Activated CD4-positive, alpha-beta T cell treated with anti-CD3 and anti-CD28 coated beads, Interleukin-2, amount 50 U/mL, for 24 hours (primary cell): ENCODE measurements at places on chromosomes 13 and 19.
A peak's percentile ranks its signal among the peaks of the same experiment; 100 is the strongest.

GRCh38 chr19:11445141-11445540 is 9.7 kb downstream of the PRKCSH start:
- no peak for DNase-seq

- no peak for DNase-seq
These were observed at the start of gene MEIS3 for GRCh38 chr19:47419030-47419783. MEIS3 (minus strand) TSS chr19:47419527; CDS start chr19:47419081, 446 bp downstream.

DNA sequence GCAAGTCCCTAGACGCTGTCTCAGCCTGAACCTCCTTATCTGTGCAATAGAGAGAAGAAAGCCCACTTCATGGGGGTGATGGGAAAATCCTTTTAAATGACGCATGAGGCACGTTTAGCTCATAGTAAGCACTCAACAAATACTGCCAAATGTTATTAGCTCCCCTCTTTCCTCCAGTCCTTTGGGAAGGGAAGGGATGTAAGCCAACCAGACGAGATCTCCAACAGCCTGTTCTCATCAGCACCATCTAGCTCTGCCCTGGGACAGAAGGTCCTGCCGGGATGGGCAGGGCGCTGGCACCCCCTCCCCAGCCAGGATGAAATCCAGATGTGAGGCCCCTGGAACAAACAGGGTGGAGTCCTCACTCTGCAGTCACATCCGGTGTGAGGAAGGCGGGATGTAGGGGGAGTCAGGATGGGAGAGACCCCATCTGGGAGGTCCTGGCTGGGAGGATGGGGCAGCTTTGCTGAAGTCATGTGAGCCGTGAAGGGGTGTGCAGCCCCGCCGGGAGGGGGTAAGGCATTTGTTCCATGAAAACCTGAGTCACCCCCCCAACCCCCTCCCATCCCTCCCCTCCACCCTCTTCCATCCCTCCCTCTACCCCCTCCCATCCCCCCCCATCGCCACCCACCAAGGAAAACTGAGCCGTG is 4.6 kb downstream of the S1PR2 start:
- no peak for DNase-seq

DNA sequence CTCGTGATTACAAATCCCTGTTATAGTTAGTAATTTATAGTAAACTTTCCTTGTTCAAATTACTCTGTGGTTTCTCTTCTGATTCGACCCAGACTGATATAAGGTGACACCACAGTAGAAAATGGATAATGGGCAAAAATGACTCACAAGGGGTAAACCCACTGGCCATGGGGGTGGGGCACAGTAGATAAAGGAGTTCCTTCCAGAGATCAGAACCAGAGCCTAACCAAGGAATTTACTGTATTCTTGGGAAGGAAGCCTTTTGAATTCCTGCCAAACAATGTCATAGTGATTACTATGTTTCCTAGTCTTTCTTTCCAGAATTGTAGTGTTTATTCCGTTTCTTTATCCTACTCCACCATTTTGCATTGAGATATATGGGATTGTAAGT is 21.9 kb downstream of the MIR17HG start:
- no peak for DNase-seq

- DNase-seq: no peak
These were observed 202.3 kb upstream of the RXFP2 start for GRCh38 chr13:31537052-31537451.

- DNase-seq: no peak
These were observed 1.0 kb upstream of the CREB3L3 start for GRCh38 chr19:4152241-4152998.

- no peak for DNase-seq
These were observed 26.7 kb downstream of the MAB21L1 start for GRCh38 chr13:35449821-35450220.

GRCh38 chr19:30425885-30426838 is 54.0 kb downstream of the ZNF536 start:
- no peak for DNase-seq

DNA sequence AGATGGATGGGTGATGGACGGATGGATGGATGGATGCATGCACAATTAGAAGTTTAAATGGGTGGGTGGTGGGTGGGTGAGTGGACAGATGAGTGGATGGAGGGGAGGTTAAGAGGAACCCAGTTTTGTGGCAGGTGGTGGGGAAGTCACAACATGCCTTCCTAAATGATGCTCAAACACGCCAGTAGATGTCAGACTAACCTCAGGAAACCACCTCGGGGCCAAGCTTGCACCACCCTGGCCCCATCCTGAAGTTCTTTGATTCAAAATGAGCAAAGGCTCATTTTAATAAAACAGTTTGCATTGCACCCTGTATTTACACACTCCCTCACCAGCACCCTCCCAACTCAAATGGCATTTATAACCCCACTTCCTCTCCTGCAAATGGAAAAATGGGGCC is 91.4 kb upstream of the CACNA1A start:
- no peak for DNase-seq

DNA sequence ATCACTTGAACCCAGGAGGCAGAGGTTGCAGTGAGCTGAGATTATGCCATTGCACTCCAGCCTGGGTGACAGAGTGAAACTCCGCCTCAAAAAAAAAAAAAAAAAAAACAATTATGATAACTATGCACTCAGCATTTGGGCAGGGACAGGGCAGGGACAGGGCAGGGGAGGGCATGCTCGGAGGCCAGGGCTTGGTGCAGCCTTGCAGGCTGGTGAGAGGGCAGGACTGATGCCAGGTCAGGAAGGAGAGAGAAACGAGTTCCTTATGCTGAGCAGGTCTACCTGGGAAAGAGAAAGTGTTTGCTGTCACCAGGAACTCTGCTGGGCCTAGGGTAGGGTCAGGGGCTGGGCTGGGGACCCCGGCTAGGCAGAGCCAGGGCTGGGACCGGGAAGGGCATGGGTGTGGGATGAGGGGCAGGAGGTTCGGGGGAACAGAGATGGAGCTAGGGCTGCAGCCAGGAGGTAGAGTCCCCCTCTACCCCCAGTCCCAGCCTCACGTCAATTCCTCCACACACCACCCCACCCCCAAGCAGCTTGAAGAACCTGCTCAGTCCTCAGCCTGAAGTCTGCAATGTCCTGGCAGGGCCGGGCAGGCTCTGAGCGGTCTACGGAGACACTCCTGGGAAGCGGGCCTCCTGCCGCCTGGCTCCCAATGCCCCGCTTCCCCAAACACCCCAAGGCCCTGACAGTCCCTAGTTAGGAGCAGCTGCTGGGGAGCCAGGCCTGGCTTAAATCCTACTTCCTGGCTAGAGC is 2.8 kb downstream of the FXYD3 start:
- no peak for DNase-seq

DNA sequence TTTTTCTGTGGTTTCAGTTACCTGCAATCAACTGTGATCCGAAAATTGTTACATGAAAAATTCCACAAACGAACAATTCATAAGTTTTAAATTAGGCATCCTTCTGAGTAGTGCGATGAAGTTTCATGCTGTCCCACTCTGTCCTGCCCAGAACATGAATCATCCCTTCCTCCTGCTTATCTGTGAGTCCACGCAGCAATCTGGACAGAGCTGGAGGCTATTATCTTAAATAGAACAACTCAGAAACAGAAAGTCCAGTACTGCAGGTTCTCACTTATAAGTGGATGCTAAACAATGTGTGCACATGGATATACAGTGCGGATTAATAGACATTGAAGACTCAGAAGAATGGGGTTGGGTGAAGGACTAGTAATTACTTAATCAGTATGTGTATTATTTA is 583.7 kb upstream of the SPRY2 start:
- no peak for DNase-seq

DNA sequence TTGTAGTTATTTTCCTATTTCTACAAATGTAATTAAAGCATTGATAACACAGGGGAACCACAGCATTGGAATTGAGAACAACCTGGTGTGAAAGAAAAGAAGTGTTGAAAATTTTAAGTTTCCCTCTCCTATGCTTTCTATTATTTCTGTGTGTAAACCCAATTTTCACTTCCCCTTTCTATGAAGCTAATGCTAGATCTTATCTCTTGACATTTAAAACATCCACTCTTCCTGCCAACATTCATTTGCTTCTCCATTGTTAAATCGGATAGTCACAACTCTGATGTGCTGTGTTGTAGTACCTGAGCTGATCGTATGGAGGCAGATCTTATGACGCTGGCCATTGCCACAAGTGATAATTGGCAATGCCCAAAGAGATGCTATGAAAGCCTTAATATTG is 203.0 kb downstream of the ITGBL1 start:
- DNase-seq: no peak

DNA sequence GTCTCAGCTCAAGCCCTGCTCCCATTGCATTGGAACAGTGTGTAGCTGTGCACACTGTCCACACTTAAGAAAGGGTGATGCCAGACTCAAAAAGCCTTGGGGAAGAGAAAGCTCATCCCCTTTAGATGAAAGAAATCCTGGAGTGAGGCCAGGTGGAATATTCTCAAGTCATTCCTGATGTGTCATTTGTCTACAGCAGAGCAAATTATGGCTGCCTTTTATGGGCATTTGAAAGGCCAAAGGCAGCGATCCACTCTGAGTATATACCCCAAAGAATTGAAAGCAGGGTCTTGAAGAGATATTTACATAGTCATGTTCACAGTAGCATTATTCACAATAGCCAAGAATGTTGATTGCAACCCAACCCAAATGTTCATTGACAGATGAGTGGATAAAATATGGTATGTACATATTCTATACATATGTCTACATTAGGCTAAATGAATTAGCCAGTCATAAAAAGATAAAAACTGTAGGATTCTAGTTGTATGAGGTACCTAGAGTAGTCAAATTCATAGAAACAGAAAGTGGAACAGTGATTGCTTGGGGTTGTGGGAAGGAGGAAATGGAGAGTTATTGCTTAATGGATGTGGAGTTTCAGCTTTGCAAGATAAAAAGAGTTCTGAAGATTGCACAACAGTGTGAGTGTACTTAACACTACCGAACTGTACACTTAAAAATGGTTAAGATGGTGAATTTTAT is 214.9 kb downstream of the KCNRG start:
- DNase-seq: no peak

GRCh38 chr19:21463449-21464105 is 41.8 kb upstream of the ZNF429 start:
- peak; percentile 37 for DNase-seq

DNA sequence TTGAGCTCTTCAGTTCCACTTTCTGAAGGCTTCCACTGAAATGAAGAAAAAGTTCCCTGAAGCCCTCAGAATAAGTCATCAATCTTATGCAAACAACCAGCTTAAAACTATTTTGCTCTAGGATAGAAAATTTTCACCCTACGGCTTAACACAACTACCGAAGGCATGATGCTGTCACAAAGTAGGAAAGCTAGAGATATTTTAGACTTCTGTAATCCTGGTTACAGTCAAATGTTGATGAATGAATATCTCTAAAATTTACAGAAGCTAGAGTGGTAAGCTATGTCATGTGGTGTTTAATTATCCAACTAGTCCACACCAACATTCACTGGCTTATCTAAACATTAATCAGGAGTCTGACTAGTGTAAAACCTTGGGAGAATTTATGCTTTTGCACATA is 197.9 kb downstream of the SUCLA2 start:
- DNase-seq: no peak

DNA sequence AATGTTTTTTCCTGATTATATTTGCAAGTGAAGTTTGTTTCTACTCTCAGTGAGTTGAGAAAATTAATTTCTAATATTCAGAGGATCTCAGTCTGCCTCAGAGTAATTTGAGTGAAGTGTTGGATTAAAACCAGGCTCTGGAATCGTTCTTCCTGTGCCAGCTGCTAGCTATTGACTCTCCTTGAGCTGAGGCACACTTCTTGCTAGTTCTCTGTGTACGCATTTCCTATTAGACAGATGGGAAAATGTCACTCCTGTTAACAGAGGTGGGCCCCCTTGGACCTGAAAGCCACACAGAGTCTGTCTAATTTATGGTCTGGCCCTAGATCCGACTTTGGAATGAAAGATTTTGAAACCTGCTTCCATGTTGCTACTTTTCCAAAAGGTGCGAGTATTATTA is 107.6 kb upstream of the RNF113B start:
- DNase-seq: no peak

DNA sequence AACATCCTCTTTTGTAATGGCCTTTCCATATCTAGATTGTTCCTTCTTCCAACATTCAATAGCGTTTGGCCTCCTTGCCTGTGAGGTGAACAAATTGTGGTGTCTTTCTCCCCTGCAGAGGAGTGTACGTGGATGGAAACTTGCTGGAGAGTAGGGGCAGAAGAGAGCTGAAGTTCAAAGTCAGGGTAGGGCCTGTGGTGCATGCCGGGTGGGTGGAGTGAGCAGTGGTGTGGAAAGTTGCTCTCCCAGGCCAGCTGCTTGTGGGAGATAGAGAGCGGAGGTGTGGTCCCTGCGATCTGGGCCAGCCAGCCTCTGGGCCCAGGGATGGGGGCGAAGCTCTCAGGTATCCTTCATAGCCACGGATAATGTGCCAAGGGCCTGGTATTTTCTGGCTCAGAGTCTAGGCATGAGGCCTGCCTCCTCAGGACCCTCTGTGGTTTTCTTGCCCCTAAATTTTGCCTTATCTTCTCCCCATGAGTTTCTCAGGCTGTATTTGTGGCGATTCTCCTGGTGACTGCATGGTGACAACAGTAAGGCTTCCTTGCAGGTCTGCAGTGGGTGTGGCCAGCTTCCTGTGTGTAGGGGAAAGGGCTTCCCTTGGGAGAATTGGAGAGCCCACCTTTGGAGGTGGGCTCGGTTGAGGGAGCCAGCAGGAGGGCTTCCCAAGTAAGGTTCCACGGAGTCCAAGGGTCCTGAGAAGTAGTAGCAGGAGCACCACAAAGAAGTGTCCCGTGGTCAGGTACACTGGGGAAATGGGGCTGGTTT is 6.7 kb downstream of the RGCC start:
- DNase-seq: no peak

DNA sequence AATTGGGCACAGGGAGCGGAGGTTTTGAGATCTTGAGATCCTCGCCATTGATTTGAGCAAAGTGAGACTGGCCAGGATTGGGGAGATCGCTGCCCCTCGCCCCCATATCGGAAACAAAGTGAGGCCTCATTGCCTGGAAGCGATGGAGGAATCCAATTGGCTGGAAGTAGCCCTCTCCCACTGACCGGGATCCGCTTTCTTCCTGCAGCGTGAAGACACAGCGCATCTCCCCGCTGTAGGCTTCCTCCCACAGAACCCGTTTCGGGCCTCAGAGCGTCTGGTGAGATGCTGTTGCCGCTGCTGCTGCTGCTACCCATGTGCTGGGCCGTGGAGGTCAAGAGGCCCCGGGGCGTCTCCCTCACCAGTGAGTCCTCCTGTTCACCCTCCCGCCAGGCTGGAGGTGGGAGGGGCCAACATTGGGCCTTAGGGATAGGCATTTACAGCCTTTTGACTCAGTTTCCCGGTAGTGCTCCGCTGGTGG is 438 bp downstream of the PRKCSH start:
- DNase-seq: no peak

DNA sequence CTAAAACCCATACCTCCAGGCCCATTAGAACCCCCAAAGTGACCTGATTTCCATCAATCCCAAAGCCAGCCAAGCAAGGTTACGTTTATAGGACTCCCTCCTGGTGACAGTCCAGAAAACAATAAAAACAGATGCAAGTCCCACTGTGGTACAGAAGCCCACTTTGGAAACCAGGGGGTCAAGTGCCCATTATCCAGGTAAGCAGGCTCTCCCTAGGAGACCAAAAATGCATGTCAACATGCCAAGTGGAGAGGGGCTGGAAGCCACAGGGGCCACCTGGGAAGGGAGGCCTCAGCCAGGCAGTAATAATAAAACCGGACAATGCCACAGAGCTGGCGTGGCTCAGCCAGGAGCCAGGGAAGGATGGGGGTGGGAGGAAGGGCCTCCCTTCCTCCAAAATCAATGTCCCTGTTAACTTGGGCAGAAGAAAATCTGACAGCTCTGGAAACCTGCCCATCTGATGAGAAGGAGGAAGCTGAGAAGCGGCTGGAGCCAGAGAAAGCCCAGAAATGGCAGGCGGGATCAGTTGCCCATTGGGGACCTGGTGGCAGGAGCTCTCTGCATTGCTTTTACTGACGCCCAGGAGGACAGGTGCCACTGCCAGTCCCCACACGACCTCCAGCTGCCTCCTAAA is 160.4 kb downstream of the ZIC5 start:
- DNase-seq: no peak
